ENCODE measurements at places on chromosomes 16 and 17.

DNA sequence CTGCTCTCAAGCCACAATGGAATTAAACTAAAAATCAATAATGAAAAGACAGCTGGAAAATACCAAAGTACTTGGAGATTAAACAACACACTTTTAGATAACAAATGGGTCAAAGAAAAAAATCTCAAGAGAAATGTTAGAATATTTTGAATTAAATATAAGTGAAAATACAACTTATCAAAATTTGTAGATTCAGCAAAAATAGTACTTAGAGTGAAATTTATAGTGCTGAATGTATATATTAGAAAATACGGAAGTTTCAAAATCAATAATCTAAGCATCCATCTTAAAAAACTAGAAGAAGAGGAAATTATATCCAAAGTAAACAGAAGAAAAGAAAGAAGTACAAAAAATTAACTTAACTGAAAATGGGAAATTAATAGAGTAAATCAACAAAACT, 179.2 kb upstream of the CDH11 start:
- no peak for DNase-seq

- no peak for DNase-seq
These were observed 108.4 kb upstream of the ZKSCAN2 start for GRCh38 chr16:25366078-25366477.

GRCh38 chr17:2170023-2170422, 115.1 kb downstream of the HIC1 start:
- DNase-seq: peak; percentile 68

DNA sequence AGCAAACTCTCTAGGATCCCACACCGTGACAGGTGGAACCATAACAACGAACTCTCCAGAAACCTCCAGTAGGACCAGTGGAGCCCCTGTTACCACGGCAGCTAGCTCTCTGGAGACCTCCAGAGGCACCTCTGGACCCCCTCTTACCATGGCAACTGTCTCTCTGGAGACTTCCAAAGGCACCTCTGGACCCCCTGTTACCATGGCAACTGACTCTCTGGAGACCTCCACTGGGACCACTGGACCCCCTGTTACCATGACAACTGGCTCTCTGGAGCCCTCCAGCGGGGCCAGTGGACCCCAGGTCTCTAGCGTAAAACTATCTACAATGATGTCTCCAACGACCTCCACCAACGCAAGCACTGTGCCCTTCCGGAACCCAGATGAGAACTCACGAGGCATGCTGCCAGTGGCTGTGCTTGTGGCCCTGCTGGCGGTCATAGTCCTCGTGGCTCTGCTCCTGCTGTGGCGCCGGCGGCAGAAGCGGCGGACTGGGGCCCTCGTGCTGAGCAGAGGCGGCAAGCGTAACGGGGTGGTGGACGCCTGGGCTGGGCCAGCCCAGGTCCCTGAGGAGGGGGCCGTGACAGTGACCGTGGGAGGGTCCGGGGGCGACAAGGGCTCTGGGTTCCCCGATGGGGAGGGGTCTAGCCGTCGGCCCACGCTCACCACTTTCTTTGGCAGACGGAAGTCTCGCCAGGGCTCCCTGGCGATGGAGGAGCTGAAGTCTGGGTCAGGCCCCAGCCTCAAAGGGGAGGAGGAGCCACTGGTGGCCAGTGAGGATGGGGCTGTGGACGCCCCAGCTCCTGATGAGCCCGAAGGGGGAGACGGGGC, 1.3 kb downstream of the SPN start:
- DNase-seq: no peak

DNA sequence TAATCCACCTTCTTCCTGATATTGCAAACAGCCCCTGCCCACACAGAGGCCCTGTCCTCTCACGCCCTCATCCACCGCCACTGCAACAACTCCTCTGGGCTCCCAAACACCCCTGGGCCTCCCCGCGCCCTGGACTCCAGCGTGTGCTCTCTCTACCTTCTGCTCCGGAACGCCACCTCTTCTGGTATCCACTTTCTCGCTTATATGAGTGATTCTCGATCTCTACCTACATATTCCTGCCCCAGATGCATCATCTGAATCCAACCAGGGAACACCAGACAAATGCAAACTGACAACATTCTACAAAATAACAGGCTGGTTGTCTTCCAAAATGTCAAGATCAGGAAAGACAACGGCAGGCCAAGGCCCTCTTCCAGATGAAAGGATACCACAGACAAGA, 19.0 kb downstream of the CAMKK1 start:
- DNase-seq: no peak

DNA sequence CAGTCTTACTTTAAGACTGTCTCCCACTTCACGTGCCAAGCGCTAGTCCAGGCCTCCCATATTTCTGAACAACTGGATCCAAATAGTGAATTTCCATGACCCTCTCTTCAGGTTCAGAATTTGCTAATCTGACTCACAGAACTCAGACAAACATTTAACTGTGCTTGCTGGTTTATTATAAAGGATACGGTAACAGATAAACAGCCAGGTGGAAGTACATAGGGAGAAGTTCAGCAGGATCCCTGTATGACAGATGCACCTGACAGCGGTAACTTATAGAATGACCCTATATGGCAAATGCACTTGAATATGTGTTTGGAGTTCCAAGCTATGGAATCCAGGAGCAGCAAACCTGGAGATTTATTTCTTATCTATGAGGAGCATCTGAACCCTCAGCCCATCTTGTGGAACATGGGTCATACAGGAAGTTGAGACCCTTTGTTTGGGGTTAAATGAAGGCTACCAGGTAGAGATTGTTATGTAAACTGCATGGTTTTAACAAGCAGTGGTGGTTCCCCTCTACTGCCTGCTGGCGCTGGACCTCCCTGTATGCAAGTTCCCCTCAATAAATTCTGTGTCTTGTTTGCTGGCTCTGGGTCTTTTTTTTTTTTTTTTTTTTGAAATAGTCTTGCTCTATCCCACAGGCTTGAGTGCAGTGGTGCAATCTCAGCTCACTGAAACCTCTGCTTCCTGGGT, 622.6 kb downstream of the KCNJ2 start:
- DNase-seq: no peak
